GM23248 (cell line): ENCODE measurements at places on chromosomes 3 and 15.

DNA sequence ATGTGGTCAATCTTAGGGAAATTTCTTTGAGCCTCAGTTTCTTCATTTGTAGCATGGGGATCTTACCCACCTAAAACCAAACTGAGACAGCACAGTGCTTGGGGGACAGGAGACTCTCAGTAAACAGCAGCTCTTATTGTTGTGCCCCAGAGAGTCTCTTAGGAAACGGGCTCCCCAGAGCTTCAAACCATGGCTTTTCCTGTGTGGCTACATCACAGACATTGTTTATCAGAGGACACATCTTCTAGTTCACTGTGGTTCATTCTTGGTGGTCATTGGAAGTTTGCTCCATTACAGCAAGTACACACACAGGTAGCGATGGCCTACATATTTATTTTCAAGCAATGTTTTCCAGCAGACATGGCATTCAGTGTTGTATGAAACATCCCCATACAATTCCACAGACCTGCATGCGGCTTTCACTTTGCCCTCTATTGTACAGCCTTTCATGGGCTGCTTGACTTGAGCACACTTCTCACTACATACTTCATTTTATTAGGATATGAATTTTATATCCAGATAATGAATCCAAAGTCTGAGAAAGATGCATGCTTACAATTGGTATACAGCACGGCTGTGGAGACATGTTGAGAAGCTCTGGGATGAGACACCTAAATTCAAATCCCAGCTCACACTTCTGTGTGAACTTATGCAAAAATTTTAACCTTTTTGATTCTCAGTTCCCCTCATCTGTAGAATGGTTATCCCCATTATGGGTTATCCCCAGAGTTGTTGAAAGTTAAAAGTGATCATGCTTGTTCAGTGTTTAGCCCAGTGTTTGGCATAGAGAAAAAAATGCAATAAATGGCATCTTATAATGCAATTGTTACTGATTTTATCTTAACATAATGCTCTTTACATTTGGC, 84.8 kb upstream of the ICE2 start:
- no peak for DNase-seq

GRCh38 chr15:98800437-98801233, 152.3 kb downstream of the IGF1R start:
- peak; percentile 88 for DNase-seq

DNA sequence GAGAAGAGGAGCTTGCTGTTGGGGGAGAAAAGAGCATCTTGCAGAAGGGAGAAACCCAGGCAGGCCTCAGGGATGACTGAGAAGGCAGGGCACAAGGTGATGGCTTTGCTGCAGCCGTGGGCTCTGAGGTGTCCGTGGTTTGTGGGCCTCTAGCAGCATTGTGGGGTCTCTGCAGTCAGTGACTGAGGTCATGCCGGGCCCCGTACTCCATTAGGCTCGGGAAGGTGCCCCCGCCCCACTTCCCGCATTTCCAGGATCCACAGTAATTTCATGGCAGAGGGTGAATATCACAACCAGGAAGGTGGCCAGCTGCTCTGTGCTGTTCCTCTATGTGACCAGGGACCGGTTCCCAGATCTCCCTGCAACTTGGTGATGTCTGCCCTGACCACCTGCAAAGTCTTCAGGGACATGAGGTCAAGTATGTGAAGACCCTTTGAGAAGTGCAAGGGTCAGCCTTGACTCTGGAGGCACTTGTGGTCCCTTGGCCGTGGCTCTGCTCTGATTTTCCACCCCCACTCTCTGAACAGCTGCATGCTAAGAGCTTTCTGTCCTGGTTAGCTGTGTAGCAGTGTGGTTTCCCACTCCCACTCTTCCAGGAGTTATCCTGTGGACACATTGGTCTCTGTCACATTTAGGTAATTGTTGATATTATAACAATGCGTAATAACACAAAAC, 3.6 kb downstream of the KLF13 start:
- DNase-seq, result no peak

- DNase-seq, result no peak
These were observed 39.2 kb upstream of the SEMA4B start for GRCh38 chr15:90161950-90162361.

DNA sequence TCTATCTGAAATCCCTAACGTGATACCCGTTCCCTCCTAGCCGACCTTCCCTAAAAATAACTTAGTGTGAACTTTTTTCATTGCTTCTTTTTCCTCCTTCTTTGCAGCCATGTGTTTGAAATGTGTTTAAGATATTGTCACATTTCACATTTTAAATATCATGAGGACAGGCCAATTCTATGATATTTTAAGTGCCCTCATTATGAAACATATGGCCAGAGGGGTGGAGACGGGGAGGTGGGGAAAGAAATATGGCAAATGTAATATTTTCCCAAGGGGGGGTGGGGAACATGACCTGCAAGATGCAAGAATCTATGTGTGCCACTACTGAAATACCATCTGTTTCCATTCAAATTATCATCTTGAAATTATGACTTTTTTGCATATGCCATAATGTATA, 1039.2 kb downstream of the AGBL1 start:
- DNase-seq, result no peak

- peak; percentile 3 for DNase-seq
These were observed 251.9 kb downstream of the NAALADL2 start for GRCh38 chr3:175111036-175111435.
